ENCODE measurements at places on chromosomes 11 and 22. TPM values are rescaled to one million over a fixed set of nuclear protein-coding genes. Genes with fewer than 3 reads are reported as not detected.

The KRTAP5-8 gene
- not detected for total RNA-seq

The KIAA0930 gene
- 40.5 TPM for total RNA-seq

The MCHR1 gene
- total RNA-seq = 0.50 TPM

The LSP1 gene
- total RNA-seq = not detected

The IGF2 gene
- total RNA-seq = 0.75 TPM

The HBE1 gene
- not detected for total RNA-seq

The ZNF280B gene
- total RNA-seq = 1.9 TPM

The DLG2 gene
- total RNA-seq = 0.85 TPM

The MOGAT2 gene
- not detected for total RNA-seq

The ALX4 gene
- total RNA-seq = not detected

The TMEM191B gene
- total RNA-seq = 0.35 TPM

The LGR4 gene
- total RNA-seq = 151 TPM

The RBX1 gene
- total RNA-seq = 123 TPM

The AP5B1 gene
- 10.6 TPM for total RNA-seq

The OR52N4 gene
- total RNA-seq = not detected

The RRM1 gene
- total RNA-seq = 72.4 TPM

The NRXN2 gene
- not detected for total RNA-seq

The FANCF gene
- total RNA-seq = 17.6 TPM

The MAP4K2 gene
- 13.2 TPM for total RNA-seq

The LRRC75B gene
- 7.8 TPM for total RNA-seq

The SIK2 gene
- total RNA-seq = 8.9 TPM

The TH gene
- total RNA-seq = not detected

The SLC22A9 gene
- total RNA-seq = not detected

The KAT5 gene
- 29.5 TPM for total RNA-seq

The PAMR1 gene
- 1.8 TPM for total RNA-seq

The SCUBE1 gene
- total RNA-seq = 0.10 TPM

The MEI1 gene
- 0.52 TPM for total RNA-seq

The LRRC74B gene
- total RNA-seq = not detected

The KCNE3 gene
- 0.52 TPM for total RNA-seq

The CASP1 gene
- total RNA-seq = 8.3 TPM

The PARVG gene
- not detected for total RNA-seq

The APOBEC3H gene
- 0.87 TPM for total RNA-seq

The RFPL2 gene
- 0.10 TPM for total RNA-seq

The MS4A3 gene
- not detected for total RNA-seq

The OR2AG2 gene
- 0.25 TPM for total RNA-seq

The TNNI2 gene
- total RNA-seq = not detected

The RHOD gene
- 24.5 TPM for total RNA-seq

The GPR83 gene
- total RNA-seq = under 0.01 TPM

The UPB1 gene
- total RNA-seq = not detected

The FXYD6 gene
- 0.20 TPM for total RNA-seq

The OR51D1 gene
- total RNA-seq = not detected

The SLC7A4 gene
- 0.20 TPM for total RNA-seq

The SEPTIN3 gene
- total RNA-seq = 0.05 TPM

The ANO9 gene
- total RNA-seq = 9.2 TPM

The RIMBP3B gene
- not detected for total RNA-seq

Data from renal cortical epithelial cell (primary cell).